ENCODE measurements at places on chromosomes 3 and 15.

DNA sequence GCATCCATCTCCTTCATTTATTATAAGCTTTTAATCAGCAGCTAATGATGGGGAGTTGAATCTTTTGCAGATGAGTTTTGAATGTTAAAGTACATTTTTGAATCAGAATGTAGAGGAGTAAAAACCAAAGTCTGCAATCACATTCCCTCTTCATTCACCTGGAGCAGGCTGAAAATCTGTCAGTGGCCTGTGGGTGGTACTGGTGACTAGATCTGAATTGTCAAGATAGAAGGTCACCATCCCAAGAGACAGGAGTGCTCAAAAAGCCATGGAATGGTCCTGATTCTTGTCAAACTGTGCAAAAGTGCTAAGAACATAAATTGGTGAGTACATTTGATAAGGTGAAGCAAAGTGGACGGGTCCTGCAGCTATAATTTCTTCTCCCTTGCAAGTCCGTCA, 881.3 kb upstream of the NR2F2 start:
- DNase-seq = no peak

DNA sequence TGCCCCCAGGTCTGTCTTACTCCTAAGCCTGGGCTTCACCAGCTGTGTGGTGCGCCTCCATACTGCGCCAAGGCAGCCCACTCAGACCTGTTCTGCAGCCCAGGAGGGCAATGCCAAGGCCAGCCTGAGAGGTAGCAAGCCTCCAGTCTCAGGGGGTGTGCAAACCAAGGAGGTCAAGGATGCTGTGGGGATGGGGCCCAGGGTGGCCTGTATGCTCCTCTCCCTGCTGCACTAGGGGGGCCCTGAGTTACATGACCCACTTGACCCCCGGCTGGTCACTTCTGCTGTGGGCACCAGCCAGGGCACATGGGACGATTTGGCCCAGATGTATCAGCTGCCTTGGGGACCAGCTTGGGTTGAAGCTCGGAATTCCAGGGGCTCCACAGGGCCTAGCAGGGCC, 70.0 kb upstream of the SLC6A6 start:
- DNase-seq = no peak

DNA sequence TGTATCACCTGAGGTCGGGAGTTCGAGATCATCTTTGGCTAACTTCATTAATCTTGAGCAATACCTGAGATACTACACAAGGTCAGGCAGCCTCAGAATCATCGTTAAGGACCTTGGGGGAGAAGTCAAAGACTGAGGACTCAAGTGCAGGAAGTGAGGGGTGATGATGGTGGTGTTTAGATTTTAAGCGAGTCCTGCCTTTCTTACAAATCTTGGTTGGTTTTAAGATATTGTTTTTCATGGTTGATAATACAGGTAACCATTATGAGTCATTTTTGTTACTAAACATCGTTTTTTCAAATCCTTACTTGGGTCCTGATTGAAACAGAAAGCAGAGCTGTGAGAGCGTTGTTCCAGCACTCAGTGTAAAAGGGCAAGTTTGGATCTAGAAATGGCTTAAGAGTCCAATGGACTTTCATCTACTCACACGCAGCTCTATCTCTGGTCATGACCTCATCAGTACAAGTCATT, 4.1 kb downstream of the RASGRP1 start:
- DNase-seq = no peak

DNA sequence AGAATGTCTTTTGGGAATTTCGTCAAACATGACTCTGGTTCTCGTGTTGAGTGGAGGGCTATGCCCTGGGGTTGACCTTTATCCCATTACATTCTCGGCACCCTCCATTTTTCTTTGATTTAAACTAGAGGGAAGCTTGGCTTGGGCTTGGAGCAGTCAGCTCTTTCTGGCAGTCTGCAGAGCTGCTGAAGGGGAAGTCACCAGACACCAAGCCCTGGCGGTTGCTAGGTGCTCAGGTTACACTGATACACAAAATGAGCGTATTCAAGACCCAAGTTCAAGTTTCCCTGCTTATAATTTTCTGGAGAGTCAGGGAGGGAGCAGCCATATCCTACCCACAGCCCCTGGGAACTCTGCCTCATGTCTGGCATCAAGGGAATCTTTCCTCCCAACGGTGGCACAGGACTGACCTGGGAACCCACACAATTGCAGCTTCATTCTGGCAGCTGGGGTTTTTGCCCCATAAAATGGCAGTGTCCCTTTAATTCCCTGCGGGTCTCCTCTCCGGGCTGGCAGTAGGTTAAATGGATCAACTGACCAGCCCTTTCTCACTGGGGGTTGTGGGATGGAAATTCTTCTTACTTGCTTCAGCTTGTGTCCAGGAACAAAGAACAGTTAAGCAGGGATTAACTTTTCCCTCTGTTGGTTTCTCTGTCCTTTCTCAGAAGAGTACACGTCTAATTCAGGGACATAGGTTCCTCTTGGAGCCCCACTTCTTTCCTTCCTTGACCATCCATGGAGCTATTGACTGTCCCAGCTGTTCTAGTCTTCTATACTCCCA, 110.0 kb upstream of the DLG1 start:
- DNase-seq = no peak

DNA sequence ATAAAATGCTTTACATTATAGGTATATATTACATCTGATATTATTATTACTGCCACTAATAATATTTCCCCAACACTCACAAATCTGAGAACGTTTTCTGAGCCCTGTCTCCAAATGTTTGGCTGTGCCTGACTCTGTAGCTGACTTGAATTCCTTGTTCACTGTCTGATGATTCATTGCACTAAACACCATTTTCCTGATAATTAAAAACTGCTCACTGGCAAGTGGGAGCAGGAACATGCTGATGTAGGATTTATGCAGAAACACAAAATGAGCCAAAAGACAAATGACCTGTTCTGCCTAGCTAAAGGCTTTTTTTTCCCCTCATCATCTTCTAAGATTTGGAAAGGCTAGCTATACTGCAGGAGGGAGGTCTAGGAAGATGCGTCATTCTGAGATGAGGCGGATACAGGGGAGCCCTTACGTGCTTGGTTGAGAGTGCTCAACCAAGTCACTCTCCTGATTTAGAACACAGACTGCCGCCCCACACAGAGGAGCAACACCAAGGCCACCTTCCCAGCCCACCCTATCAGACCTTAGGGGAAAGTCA, 380.7 kb downstream of the EPHB1 start:
- DNase-seq = no peak

- DNase-seq = no peak
Observed at GRCh38 chr3:115931581-115931980, 308.3 kb downstream of the GAP43 start.

GRCh38 chr15:31483053-31483985, 156.7 kb downstream of the KLF13 start:
- no peak for DNase-seq

- no peak for DNase-seq
Observed at GRCh38 chr3:30082652-30083051, 523.7 kb upstream of the TGFBR2 start.

DNA sequence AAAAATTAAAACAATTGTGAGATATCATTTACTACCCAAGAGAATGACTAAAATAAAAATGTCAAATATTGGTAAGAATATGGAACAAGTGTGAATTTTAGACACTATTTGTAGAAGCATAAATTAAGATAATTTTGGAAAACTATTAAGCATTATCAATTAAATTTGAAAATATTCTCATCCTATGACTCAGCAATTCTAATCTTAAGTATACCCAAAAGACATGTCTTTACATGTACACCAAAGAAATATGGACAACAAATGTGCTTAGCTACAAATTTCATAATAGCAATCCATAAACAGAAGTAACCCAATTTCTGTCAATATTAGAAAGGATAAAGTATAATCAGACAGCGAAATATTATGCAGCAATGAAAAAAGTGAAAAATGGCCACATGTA, 1032.2 kb upstream of the SEMA6D start:
- no peak for DNase-seq

DNA sequence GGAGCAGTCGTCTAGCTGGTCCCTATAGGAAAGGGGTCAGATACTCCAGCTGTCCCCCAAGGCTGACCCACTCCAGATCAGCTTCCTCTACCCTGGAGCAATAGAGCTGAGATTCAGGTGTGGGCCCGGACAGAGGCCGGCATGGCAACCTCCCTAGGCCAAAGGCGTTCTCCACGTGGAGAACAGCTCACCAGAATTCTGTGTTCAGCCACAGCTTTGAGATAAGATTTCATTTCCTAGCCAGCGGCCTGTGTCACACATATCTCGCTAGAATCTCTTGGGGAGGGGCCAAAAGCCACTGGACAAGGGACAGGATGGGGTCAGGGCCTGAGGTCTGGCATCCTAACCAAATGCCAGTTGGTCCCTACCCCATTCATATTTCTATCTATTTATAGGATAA, 20.1 kb downstream of the SRGAP3 start:
- no peak for DNase-seq

DNA sequence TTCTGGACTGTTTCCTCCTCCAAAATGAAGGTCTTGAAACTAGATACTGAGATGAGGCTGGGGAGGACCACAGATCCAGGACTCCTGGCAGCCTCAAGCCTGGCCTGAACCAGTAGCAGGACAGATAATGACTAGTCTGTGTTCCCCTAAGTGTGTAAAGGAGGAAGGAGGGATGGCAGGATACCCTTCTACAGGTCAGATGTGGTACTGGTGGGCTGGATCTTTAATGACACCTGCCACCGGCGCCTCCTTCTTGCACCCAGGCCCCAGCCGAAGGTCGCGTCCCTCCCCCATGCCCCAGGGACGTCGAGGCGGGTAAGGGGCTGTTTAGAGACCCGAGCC, 556 bp downstream of the USP19 start:
- peak; percentile 29 for DNase-seq

DNA sequence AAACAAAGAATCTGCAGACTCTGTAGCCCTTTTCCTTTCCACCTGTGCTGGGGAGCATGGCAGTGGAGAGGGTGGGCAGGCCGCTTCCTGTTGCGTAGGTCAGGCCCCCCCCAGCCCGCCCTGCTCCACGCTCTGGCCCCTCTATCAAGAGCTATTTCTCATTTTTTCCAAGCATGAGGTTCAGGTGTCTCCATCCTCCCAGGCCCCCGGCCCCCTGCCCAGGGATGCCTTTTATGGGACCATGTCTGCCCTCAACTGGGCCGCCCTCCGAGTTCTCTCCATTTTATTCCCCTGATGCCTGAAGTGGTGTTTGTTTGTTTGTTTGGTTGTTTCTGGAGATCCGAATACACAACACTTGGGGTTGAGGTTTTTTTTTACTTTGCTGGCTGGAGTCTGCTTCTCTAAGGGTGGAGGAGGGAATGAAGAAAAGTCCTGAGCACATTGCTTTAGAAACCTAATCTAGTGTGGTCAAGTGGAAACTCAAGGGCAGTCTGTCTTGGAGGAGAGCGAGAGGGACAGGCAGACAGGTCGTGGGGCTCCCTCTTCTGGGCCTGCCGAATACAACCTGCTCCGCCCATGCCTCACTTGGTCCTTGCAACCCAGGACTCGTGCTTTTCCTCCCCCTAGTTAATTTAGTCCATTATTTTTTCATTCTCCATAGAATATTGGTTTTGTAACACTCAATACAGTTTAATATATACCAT, 176.5 kb upstream of the LYSMD4 start:
- peak; percentile 9 for DNase-seq

- DNase-seq = peak; percentile 7
Observed at GRCh38 chr15:42723068-42723467, 13.9 kb downstream of the CDAN1 start.

DNA sequence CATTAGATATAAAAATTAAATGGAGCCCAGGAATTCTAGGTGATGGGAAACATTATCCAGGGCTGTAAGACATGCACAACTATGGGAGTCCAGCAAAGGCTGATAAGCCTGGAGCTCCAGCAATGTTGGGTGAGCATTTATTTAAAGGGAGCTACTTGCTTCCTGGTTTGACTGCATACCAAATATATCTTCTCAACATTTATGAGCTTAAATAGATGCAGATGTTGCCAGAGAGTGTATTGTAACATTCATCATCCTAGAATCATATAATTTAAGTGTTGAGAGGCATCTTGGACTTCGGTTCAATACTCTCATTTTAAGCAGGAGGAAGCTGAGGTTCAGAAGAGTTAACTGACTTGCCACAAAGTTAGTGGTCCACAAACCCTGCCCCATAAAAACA, 12.2 kb upstream of the POLR2M start:
- DNase-seq = no peak

GRCh38 chr3:50174517-50174895, 16.9 kb upstream of the GNAT1 start:
- no peak for DNase-seq

GRCh38 chr3:2247831-2248230, 149.2 kb downstream of the CNTN4 start:
- no peak for DNase-seq

DNA sequence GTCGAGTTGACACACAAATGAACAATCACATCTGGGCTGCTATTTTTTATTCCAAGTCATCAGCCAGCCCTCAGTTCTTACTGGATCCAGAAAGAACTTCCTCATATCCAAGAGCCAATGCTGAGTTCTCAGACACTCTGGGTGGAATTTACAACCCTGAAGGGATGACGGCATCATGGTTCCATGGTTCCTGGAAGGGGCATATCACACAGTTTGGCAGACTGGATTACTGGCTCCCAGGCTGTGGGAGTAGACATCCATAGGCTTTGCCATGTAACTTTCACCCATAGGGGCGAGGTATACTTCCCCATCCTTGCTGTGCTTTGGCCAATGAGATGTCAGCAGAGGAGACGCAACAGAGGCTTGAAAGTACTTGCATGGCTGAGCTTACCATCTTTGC, 26.9 kb upstream of the KBTBD12 start:
- no peak for DNase-seq

DNA sequence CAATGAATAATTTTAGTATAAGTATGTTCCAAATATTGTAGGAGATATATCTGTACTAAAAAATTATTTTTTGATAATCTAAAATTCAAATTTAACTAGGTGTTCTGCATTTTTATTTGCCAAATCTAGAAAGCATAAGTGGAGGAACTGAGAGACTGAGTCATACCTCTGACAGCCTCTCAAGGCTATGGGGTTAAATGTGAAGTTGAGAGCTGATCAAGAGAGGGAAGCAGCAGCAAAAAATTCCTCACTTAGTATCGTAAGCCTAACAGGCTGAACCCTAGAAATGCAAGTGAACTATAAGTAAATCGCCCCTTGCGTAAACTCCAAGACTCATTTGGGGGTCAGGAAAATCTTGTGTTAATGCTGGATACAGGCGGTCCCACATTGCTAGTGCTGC, 12.8 kb upstream of the TOPAZ1 start:
- no peak for DNase-seq

DNA sequence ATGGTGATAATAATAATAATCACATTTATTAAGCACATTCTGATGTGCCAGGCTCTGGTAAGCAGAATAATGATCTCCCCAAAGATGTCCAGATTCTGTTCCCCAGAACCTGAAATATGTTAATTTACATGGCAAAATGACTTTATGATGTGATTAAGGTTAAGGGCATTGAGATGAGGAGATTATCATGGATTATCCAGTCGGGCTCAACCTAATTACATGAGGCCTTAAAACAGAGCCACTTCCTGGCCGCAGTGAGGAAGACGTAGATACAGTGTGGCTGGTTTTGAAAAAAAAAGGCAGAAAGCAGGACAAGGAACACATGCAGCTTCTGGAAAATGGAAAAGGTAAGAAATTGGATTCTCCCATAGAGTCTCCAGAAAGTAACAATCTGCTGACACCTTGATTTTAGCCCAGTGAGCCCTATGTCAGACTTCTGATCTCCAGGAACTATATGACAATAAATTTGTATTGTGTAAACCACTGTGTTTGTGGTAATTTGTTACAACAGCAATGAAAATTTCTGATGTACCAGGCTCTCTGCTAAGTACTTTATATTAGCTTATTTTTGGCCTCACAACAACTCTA, 126.7 kb downstream of the ALCAM start:
- no peak for DNase-seq

- no peak for DNase-seq
Observed at GRCh38 chr3:123113889-123114450, 47.1 kb downstream of the PDIA5 start.

Measured in ELR (cell line).